ENCODE measurements at places on chromosomes 7 and 10.

DNA sequence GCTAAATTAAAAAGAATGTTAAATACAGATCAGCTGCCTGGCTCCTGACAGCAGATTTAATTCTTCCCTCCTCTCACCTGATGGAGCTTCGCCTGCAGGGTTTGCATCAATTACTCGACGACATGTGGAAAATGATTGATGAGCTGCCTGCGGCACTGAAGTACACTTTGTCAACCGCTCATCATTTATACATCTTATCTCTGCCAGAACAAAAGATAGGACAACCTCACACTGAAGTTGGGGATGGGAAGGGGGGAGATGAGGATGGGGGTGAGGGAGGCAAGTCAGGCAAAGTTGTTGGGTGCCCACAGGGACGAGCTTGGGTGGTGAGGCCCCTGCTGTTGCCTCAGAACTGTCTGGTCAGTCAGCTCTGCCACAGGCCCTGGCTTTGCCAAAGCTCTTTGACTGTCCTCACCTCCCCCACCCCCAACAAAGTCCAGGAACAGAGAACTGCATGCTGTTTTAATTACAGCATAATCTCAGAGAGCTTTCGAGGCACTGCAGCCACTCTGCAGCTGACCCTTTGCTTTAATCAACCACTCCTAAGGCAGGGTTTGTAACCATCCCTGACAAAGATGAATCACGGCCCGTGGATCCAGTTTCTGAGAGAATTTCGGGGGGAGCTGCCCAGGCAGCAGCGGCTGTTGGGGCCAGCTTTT lies 702.3 kb downstream of the LRMDA start:
- DNase-seq: no peak

- DNase-seq: no peak
These were observed 22.3 kb downstream of the PALD1 start for GRCh38 chr10:70500812-70501301.

- no peak for DNase-seq
These were observed 129.5 kb downstream of the OAT start for GRCh38 chr10:124288928-124289850.

GRCh38 chr7:99992330-99993038 lies 16.7 kb upstream of the AZGP1 start:
- no peak for DNase-seq

DNA sequence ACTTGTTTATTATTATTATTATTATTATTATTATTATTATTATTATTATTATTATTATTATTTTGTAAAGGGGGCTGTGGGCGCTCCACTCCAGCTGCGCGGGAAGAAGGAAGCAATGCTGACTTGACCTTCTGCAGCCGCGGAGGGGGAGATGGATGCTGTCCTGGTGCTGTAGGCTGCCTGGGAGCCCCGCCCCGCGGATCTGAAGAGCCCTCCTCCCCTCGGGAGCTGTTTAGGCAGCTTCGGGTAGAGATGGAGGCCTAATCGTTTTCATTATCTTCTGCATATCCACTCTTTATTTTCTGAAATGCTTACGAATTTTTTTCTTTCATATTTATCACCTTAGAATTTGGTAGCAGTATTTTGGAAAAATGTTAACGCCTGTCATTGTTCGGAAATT lies 101.2 kb upstream of the KLF6 start:
- no peak for DNase-seq
